Activated CD8-positive, alpha-beta memory T cell treated with anti-CD3 and anti-CD28 coated beads for 1 hour (primary cell): ENCODE measurements at places on chromosomes 12 and 14.

DNA sequence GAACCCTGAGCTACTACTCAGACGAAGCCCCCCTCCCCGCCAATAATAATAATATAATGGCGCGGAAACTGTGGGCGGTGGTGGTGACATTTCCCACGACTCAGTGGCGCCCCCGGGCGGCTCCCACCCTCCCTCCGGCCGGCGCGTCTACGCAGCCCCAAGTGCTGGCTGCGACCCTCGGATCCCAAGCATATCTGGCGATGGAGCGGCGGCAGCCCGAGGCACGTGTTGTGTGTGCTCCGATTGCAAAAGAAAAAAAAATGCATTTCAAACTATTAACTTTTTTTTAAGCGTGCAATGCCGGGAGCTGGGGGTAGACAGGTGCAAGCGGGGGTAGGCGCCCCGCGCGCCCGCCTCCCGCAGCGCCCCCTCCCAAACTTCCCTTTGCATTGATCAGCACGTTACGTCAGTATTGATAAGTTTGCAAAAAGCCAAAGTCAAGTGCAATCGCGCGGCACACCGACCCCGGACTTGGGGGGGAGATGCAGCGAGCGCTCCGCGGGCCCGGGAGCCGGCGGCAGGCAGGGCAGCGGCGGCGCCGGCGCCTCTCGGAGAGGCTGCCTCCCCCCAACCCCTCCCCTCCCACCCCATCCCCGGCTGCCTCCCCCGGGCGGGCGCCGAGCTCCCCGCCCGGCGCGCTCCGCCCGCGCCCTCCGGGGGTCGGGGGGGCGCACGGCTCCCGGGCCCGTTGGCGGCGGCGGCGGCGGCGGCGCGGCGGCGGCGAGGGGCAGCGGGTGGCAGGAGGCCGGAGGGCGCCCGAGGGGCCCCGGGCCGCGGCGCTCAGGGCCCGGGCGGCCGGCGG is 113.1 kb upstream of the MYL2 start:
- DNase-seq, result no peak

DNA sequence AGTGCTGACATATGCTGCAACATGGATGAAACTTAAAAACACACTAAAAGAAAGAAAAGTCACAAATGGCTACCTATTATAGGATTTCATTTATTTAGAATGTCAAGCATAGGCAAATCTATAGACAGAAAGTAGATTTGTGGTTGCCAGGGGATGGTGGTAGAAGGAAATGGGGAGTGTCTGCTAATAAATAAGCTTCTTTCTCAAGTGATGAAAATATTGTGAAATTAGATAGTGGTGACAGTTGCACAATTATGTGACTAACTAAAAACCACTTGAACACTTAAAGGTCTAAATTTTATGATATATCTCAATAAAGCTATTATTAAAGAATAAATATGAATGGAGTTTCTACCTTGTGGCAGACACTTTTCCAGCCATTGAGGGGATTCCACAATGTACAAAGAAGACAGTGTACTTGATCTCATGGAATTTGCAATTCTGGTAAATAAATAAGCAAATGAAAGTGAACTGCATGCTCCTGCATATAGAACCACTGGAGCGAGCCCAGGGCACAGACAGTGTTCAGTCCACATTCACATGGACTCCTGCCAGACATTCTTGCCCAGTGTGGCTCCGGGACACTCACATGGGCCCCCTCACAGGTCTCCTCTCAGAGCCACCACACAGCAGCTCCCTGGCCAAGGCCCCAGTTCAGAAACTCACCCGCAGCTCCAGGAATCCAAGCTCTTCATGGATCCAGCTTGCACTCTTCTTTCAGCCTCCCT is 107.1 kb upstream of the ARID2 start:
- DNase-seq, result no peak

GRCh38 chr14:79167957-79168356 is 997.8 kb downstream of the NRXN3 start:
- no peak for DNase-seq

DNA sequence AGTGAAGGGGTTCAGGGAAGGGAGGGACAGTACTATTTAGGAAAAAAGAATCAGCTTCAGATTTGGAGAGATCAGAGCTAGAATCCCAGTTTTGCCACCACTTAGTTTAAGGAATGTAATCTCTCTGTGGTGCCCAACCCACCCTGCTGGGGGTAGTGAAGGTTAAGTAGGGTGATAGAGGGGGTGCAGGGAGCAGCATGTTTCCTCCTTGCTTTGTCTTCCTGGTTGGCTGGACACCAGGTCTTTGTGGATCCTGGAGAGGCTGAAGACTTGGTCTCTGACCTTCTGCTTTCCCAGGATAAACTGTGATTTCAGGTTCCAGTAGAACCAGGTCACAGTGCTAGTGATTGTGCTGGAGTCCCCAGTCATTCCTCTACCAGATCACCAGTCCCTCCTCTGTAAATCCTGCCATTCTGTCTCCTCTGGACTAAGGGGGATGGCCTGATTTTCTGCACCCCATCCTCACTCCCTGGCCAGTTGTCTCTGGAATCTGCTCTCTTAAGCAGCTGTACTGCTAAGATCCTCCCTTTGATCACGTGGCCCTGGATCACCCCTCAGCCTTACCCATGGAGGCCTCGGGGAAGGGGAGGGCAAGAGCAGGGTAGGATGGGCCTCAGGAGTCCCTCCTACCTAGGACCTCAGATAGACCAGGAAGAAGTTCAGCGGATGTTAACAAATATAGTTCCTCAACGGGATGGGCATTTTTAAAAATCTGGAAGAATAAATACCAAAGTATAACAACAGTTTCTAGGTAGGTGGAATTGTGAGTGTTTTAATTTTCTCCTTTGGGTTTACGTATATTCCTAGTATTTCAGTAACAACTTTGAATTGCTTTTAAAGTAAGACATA is 3.1 kb downstream of the MAP3K12 start:
- DNase-seq, result no peak

GRCh38 chr12:114751712-114752111 is 67.7 kb upstream of the TBX3 start:
- no peak for DNase-seq

- no peak for DNase-seq
Observed at GRCh38 chr12:88299567-88300101, 157.5 kb downstream of the TMTC3 start.
